ENCODE measurements at places on chromosomes 12 and 14.

- DNase-seq = no peak
These were observed 95.5 kb upstream of the SLC16A7 start for GRCh38 chr12:59500335-59500734.

- DNase-seq = no peak
These were observed 7.5 kb upstream of the MANSC4 start for GRCh38 chr12:27787559-27787958.

GRCh38 chr14:51304941-51305340 lies 64.9 kb downstream of the TMX1 start:
- DNase-seq = no peak

- DNase-seq = no peak
These were observed 603.5 kb downstream of the RPL10L start for GRCh38 chr14:46048127-46048526.

DNA sequence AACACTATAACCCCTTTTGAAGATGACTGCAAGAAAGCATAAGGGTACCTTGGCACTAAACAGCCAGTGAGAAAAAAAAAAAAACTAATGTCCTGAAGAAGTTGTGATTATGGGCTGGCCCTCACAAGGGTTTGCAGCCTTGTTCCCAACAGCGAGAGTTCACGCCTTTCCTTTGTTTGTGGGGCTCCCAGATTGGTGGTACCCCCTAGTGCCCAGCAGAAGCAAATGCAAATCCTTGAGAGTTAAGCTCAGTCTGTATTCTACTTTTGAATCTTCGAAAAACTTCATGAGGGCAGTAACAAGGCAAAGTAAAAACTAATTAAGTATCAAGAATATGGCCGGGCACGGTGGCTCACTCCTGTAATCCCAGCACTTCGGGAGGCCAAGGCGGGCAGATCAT lies 238.9 kb upstream of the LMO3 start:
- DNase-seq = no peak

- DNase-seq = no peak
These were observed 249.1 kb downstream of the DPY19L2 start for GRCh38 chr12:63419154-63419553.

DNA sequence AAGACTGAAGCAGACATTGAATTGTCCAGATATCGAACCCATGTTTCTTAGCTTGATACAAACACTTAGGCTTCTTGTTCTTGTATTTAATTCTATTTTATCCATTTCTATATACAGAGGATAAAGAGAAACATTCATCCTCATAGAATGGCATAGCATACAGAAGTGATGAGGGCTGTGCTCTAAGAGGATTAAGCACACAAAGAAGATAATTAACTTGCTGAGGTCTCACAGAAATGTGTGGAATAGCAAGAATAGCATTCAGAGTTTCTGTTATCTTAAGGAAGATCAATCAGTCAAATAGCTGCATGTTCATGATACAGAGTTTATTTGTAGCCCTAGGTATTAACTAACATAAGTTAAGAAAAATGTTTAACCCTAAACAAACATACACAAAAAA lies 27.3 kb upstream of the STRAP start:
- no peak for DNase-seq
